ENCODE measurements at places on chromosomes 16 and 17. TPM values are rescaled to one million over a fixed set of nuclear protein-coding genes. Genes with fewer than 3 reads are reported as not detected.

Gene PLD2
- total RNA-seq = 29.2 TPM

Gene FADS6
- total RNA-seq = not detected

Gene RFFL
- total RNA-seq = 17.7 TPM

Gene CDH11
- 44.9 TPM for total RNA-seq

Gene MNT
- 22.7 TPM for total RNA-seq

Gene RGS9
- 1.1 TPM for total RNA-seq

Gene NEUROD2
- not detected for total RNA-seq

Gene DVL2
- 22.7 TPM for total RNA-seq

Gene NPIPB2
- total RNA-seq = 5.5 TPM

Gene CD2BP2
- total RNA-seq = 34.8 TPM

Gene NAGPA
- 24.7 TPM for total RNA-seq

Gene PYDC1
- not detected for total RNA-seq

Gene METRN
- 31.2 TPM for total RNA-seq

Gene CDRT15
- not detected for total RNA-seq

Gene ACSM3
- total RNA-seq = 7.2 TPM

Gene LGALS9B
- not detected for total RNA-seq

Gene CHST5
- not detected for total RNA-seq

Gene SPAG9
- 141 TPM for total RNA-seq

Gene NEURL4
- total RNA-seq = 10.4 TPM

Gene ATXN2L
- 48.1 TPM for total RNA-seq

Gene CMTM2
- 1.1 TPM for total RNA-seq

Gene NAA38
- total RNA-seq = 209 TPM

Gene RAD51D
- total RNA-seq = 10.2 TPM

Gene SPN
- 1.1 TPM for total RNA-seq

Gene CD300C
- total RNA-seq = 1.6 TPM

Gene PIK3R5
- total RNA-seq = 40.7 TPM

Gene KIAA0513
- total RNA-seq = 10.2 TPM

Gene KRTAP4-6
- total RNA-seq = not detected

Gene SPATA32
- total RNA-seq = not detected

Gene ZNF778
- 9.8 TPM for total RNA-seq

Gene ZNF23
- 4.1 TPM for total RNA-seq

Gene PRR35
- 0.19 TPM for total RNA-seq

Gene C17orf107
- 2.1 TPM for total RNA-seq

Gene SHMT1
- total RNA-seq = 106 TPM

Gene MMP2
- total RNA-seq = 306 TPM

Gene TIMP2
- 139 TPM for total RNA-seq

Gene ZNF469
- 0.79 TPM for total RNA-seq

Gene LGALS3BP
- 389 TPM for total RNA-seq

Gene OR2C1
- not detected for total RNA-seq

Gene SNX20
- 2.2 TPM for total RNA-seq

Gene STUB1
- total RNA-seq = 136 TPM

Gene HLF
- total RNA-seq = 12.5 TPM

Gene BAHCC1
- total RNA-seq = 8.5 TPM

Gene SPEM3
- total RNA-seq = not detected

Gene ASGR2
- 3.1 TPM for total RNA-seq

Gene ZP2
- not detected for total RNA-seq

Gene DYNLRB2
- total RNA-seq = not detected

Gene CAVIN1
- 486 TPM for total RNA-seq

Gene C17orf67
- 0.96 TPM for total RNA-seq

Gene C17orf50
- not detected for total RNA-seq

Gene CCL4L2
- total RNA-seq = 3.2 TPM

Gene SCNN1B
- 4.9 TPM for total RNA-seq

Gene TMEM208
- 33.0 TPM for total RNA-seq

Gene FBXO39
- total RNA-seq = 1.0 TPM

Gene PTGES3L
- not detected for total RNA-seq

Data from omental fat pad (tissue), 4 donors.